ENCODE measurements at places on chromosomes 3 and 15. TPM values are rescaled to one million over a fixed set of nuclear protein-coding genes. Genes with fewer than 3 reads are reported as not detected.

DNA sequence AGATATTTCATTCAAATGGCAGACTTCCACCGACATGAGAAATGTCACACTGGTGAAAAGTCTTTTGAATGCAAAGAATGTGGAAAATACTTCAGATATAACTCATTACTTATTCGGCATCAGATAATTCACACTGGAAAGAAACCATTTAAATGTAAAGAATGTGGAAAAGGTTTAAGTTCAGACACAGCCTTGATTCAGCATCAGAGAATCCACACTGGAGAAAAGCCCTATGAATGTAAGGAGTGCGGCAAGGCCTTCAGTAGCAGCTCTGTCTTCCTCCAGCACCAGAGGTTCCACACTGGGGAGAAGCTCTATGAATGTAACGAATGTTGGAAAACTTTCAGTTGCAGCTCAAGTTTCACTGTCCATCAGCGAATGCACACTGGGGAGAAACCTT, 8.6 kb upstream of the ZNF621 start:
- H3K27ac ChIP-seq = no peak overlapping the region
- no peak for DNase-seq
- no peak overlapping the region for H3K4me3 ChIP-seq
- H3K27me3 ChIP-seq = no peaks in the 10 kb centered on the region
- peaks cover 13% of the 10 kb centered on the region for H3K36me3 ChIP-seq
- no peaks in the 10 kb centered on the region for H3K4me1 ChIP-seq

DNA sequence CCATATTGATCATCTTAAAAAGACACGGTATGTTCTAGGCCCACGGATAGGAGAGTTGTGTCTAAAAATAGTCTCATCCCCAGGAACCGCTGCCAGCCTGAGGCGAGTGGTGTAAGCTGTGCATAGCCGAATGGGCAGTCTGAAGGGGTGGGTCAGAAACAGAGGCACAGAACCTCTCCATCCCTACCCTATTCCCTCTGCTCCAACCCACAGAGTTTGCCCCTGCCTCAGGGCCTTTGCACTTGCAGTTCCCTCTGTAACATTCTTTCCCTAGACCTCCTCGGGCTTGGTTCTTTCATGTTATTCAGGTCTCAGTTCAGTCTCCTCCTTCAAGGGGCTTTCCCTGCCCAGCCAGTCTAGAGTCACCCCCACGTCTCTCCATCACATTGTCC, 4.8 kb downstream of the SCN5A start:
- H3K4me1 ChIP-seq = peaks cover 4% of the 10 kb centered on the region
- H3K36me3 ChIP-seq = no peaks in the 10 kb centered on the region
- H3K27me3 ChIP-seq = no peaks in the 10 kb centered on the region
- no peak for DNase-seq
- no peak overlapping the region for H3K27ac ChIP-seq

GRCh38 chr15:63823253-63823844, 10.4 kb downstream of the HERC1 start:
- DNase-seq = no peak
- peaks cover 2% of the 10 kb centered on the region for H3K36me3 ChIP-seq
- no peaks in the 10 kb centered on the region for H3K27me3 ChIP-seq
- H3K4me3 ChIP-seq = no peak overlapping the region
- peaks cover 44% of the 10 kb centered on the region for H3K4me1 ChIP-seq

DNA sequence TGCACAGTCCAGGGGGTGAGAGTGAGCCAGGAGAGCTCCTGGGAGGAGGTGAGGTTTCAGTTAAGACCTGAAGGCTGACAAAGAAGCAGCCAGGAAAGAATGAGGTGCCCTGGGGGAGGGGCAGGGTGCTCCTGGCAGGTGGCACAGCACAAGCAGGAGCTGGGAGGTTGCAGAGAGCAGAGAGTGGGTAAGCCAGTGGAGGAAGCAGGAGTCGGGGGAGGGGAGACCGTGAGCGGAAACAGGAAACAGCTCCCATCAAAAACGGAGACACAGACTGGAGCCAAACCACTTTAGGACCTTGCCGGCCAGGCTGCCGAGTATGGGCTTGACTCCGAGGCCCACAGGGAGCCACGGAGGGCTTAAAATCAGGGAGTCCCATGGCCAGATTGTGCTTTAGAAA, 12.1 kb upstream of the FBLN2 start:
- DNase-seq = no peak
- H3K27ac ChIP-seq = no peak overlapping the region
- no peaks in the 10 kb centered on the region for H3K36me3 ChIP-seq

- peaks cover 5% of the 10 kb centered on the region for H3K4me1 ChIP-seq
- H3K36me3 ChIP-seq = no peaks in the 10 kb centered on the region
- peaks cover 4% of the 10 kb centered on the region for H3K27me3 ChIP-seq
- H3K4me3 ChIP-seq = no peak overlapping the region
- no peak for DNase-seq
- no peak overlapping the region for H3K27ac ChIP-seq
These were observed 52.2 kb downstream of the EXOG start for GRCh38 chr3:38548154-38548931.

GRCh38 chr15:39242345-39242744, 338.5 kb upstream of the THBS1 start:
- no peak for DNase-seq
- no peaks in the 10 kb centered on the region for H3K4me1 ChIP-seq
- H3K4me3 ChIP-seq = no peak overlapping the region
- no peak overlapping the region for H3K27ac ChIP-seq
- H3K27me3 ChIP-seq = no peaks in the 10 kb centered on the region

The BCL2A1 gene
- total RNA-seq = 26.3 TPM

The ALPK3 gene
- 0.18 TPM for total RNA-seq

All from activated CD8-positive, alpha-beta T cell treated with anti-CD3 and anti-CD28 coated beads, Interleukin-2, amount 10 ng/mL, durations not matched to agents 7 days and 5 days (primary cell).